ENCODE measurements at places on chromosomes 7 and 10.

DNA sequence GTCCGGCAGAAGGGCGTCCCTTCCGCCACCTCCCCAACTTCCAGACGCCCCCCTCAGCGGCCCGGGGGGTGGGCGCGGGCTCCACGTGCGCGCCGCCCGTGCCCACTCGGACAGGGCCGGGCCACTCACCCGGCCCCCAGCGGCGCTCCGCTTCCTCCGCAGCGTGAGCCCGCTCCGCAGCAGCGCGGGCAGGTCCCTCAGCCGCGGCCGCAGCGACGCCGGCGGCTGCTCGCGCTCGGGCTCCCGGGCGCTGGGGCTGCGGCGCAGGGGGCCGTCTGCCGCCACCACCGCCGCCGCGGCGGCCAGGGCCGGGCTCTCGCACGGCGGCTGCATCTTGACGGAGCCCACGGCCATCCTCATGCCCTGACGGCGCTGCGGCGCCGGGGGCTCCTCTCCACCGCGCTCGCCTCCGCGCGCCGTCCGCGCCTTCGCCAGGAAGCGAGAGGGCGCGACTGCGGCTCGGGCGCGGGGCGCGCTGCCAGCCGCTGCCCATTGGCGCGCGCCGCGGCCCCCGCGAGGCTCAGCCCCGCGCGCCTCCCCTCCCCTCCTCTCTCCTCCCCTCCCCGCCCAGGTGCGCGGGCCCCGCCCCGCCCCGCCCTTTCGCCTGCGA, at the start of gene RAPGEF5:
RAPGEF5 (minus strand) TSS at position 454 of the 610 bp plus-strand sequence; CDS start at position 360, 94 bp downstream.
- DNase-seq: peak; percentile 77

GRCh38 chr10:102435529-102436233, 3.3 kb upstream of the CUEDC2 start:
- peak; percentile 81 for DNase-seq

- no peak for DNase-seq
These were observed 253.7 kb upstream of the PITRM1 start for GRCh38 chr10:3426190-3426845.

DNA sequence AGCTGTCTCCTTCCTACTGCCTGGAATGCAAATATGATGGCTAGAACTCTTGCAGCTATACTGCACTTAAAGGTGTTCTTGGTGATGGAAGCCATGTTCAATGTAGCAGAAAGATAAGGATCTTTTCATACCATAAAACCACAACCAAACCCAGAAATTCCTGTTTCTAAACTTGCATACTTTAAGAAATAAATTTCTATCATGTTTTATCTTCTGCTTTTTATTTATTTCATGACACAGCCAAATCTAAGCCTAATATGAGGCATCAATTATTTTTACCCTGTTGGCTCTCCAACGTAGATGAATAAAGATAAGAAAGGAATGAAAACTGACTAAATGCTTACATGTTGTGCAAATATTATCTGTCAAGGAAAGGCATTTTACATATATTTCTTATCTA, 224.1 kb downstream of the DOCK4 start:
- no peak for DNase-seq

- DNase-seq: no peak
These were observed 118.1 kb downstream of the WDR11 start for GRCh38 chr10:120969219-120969645.

DNA sequence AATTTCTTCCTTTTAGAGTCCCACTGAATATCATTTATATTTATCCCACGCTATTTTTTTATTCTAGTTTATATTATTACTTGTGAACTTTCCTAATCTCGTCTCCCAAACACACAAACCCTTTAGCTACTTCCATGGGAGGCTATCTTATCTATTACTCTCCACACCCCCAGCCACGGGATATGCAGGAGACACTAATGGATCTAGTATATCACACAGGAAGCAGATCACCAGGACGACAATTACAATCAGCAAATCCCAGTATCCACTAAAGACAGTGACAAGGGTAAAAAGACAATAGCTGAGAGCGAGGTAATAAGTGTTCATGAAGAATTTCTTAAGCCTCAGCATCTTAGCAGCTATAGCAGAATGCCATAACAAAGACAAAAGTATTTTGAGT, 3.8 kb upstream of the AKR1E2 start:
- DNase-seq: no peak

GRCh38 chr7:47846138-47846836, 102.0 kb downstream of the PKD1L1 start:
- no peak for DNase-seq

DNA sequence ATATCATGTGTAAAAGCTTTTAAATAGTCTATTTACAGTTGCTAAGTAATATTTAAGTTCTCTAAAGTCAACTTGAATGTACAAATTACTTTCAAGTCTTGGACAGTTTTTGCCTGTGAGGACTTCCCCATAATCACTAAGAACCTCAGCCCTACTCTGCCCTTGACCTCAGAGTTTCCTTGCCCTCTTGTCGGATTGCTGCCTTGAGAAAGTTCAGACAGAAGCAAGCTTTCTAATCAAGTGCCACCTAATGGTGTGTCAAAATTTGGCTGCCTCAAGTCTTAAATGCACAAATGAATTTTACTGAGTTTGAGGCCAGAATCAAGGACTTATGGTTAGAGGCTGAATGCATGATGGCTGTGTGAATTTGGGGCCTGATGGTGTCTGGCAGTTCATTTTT, 88.3 kb upstream of the KAT6B start:
- DNase-seq: no peak

- DNase-seq: no peak
These were observed 423.9 kb downstream of the GLRX3 start for GRCh38 chr10:130560116-130560515.

DNA sequence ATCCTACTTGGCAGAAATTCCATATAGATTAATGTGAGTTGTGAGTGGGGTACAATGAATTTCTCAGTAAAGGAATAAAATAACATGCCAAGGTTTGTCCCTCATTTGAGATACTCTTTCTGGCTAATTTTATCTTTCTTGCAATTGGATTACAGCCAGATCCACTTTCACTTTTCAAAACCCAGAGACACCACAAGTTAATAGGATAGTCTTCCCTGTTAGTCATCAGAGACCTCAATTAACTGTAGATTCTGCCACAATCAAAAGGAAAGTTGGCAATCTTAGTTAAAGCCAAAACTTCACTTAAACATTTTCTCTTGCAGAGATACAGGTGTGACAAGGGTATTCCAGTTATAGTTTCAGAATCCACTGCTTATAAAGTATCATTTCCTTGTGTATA, 91.4 kb upstream of the PHYHIPL start:
- no peak for DNase-seq

All from posterior cingulate gyrus (tissue), 11 donors.